Frontal cortex (tissue), 4 donors: ENCODE measurements at places on chromosomes 3 and 15. TPM values are rescaled to one million over a fixed set of nuclear protein-coding genes. Genes with fewer than 3 reads are reported as not detected.

CCDC12 gene
- total RNA-seq: 25.3 TPM

SPESP1 gene
- total RNA-seq: 4.5 TPM

EBLN2 gene
- total RNA-seq: 3.7 TPM

IQCF2 gene
- total RNA-seq: not detected

IGF2BP2 gene
- 20.0 TPM for total RNA-seq

IL17RB gene
- 1.6 TPM for total RNA-seq

TMEM108 gene
- total RNA-seq: 18.3 TPM

PLOD2 gene
- 14.7 TPM for total RNA-seq

PARP9 gene
- 4.1 TPM for total RNA-seq

DNA sequence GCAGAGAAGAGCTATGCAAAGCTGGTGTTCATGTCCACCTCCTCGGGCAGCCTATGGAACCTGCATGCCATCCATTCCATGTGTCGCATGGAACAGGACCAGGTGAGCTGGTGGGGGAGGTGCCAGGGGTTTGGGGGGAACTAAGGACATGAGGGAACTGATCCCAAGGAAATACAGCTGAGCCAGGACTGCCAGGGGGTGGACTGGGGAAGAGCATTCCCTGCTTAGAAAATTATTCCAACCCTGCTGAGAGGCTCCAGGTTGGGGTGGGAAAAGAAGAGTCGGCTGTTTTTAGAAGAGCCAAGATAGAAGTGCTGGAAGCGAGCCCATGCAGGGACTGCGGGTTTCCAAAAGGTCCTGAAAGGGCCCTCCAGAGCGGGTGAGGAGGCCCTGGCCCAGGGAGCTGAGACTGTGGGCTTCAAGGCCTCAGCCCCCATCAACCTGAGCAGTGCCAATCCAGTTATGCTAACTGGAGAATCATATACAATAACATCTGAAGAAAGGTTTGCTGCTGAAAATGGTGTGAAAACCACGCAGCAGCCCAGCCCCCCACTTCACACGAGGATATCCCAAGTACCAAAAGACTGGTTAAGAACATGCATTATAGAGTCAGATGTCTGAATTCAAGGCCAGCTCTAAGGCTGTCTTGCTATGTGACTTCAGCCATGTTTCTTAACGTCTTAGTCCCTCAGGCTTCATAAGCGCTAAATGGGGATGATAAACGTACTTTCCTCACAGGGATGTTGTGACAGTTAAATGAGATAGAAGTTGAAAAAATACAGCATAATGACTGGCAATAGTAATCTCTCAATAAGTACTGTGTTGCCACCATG is 7.8 kb downstream of the DISP2 start:
- DNase-seq: no peak

DNA sequence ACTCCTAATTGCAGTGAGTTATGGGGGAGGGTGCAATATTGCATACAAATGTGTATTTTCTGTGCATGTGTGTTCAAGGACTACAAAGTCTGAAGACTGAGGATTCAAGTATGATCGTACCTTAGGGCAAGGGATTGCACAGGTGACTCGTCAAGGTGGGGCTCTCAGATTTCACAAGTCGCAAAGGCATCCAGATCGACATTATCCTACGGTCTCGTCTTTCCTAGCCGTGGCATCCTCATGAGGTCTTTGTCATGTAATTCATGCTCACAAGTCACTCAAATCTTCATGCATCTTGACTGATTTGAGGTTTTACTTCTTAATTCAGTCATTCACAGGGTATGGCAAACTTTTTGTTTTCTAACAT is 191.4 kb upstream of the HES1 start:
- no peak for DNase-seq

- no peak for DNase-seq
Observed at GRCh38 chr3:159771865-159772611, 216.6 kb upstream of the IL12A start.

DNA sequence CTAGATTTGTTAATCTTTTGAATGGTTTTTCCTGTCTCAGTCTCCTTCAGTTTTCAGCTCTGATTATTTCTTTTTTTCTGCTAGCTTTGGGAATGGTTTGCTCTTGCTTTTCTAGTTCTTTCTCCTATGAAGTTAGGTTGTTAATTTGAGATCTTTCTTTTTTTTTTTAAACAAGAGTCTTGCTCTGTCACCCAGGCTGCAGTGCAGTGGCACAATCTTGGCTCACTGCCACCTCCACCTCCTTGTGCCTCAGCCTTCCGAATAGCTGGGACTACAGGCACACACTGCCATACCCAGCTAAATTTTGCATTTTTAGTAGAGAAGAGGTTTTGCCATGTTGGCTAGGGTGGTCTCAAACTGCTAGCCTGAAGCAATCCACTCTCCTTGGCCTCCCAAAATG is 56.7 kb downstream of the UQCC5 start:
- DNase-seq: no peak

DNA sequence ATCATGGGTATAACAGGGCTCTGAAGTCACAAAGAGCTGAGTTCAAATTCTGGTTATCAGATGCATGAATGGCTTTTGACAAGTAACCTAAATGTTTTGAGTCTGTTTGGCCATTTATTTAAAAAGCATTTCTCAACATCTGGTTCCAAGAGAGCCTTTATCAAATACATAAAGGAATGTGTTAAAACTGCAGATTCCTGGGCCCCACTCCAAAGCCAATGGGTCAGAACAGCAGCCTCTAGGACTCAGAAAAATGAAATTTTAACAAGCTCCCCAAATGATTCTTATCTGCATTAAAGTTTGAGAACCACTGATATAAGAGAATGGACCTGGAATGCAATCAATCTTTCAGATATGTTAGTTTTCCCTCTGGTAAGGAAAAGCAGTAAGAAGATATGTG is 3.4 kb downstream of the B4GALT4 start:
- no peak for DNase-seq

DNA sequence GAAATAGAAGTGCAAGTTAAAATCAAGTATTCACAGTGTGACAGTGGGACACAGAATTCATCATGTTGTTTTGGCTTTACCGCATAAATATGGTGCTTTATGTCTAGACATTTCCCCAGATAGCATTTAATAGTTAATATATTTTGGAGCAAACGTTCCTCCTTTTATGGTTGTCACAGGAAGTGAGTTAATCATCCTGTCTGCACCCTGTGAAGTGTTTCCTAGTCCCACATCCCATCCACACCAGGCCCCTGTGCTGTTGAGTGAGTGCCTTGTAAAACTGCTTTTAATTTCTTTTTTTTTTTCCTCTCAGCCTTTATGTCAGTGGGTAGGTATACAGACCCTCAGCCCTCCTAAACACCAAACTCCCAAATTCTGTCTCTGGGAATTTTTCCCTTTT is 393.7 kb downstream of the FEZF2 start:
- DNase-seq: no peak

DNA sequence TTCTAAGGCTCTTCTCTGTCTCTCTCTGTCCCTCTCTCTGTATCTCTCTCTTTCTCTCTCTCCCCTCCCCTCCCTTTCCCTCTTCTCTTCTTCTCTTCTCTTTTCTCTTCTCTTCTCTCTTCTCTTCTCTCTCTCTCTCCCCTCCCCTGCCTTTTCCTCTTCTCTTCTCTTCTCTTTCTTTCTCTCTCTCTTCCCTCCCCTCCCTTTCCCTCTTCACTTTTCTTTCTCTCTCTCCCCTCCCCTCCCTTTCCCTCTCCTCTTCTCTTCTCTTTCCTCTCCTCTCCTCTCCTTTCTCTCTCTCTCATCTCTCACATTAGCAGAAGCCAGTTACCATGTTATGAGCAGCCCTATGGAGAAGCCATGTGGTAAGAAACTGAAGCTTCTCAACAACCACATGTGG is 25.0 kb upstream of the SLC25A36 start:
- DNase-seq: no peak

- DNase-seq: no peak
Observed at GRCh38 chr3:152296971-152297370, 28.2 kb downstream of the MBNL1 start.

- no peak for DNase-seq
Observed at GRCh38 chr3:16595778-16596177, 9.4 kb downstream of the DAZL start.

GRCh38 chr3:66748175-66748876 is 247.5 kb upstream of the LRIG1 start:
- no peak for DNase-seq

DNA sequence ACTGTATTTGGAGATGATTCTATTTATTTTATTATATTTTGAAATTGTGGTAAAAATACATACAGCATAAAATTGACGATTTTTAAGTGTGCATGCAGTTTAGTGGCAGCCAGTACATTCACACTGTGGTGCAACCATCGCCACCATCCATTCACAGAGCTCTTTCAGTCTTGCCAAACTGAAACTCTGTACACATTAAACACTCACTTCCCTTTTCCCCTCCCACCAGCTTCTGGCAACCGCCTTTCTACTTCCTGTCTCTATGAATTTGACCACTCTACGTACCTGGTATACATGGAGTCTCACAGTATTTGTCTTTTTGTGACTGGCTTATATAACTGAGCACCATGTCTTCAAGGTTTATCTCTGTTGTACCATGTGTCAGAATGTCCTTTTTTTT is 303.3 kb upstream of the ATP10A start:
- no peak for DNase-seq

GRCh38 chr3:37320276-37320675 is 145.9 kb upstream of the LRRFIP2 start:
- DNase-seq: no peak

- DNase-seq: no peak
Observed at GRCh38 chr3:4588466-4588865, 95.3 kb downstream of the ITPR1 start.

DNA sequence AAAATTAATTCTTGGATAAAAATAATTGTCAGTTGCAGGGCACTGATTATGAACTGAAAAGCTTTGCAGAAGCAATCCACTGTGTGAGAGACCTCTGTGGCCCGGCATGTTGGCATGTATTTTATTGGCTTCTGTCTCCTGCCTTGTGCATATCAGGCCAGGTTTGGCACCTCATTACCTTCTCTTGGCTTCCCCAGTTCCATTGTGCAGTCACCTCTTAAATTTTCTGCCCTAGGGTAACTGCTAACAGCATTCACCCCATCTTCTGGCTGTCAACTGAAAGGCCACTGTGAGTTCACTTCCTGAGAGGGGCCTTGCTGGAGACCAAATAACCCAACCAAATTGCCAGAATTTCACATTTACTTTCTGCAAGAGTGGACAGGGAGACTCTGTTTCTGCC is 92.7 kb upstream of the RARB start:
- no peak for DNase-seq

GRCh38 chr3:169227911-169228310 is 435.6 kb downstream of the MECOM start:
- DNase-seq: no peak

GRCh38 chr3:99856437-99857220 is 39.0 kb downstream of the CMSS1 start:
- DNase-seq: no peak

- no peak for DNase-seq
Observed at GRCh38 chr15:98914626-98915025, 93.0 kb downstream of the PGPEP1L start.

DNA sequence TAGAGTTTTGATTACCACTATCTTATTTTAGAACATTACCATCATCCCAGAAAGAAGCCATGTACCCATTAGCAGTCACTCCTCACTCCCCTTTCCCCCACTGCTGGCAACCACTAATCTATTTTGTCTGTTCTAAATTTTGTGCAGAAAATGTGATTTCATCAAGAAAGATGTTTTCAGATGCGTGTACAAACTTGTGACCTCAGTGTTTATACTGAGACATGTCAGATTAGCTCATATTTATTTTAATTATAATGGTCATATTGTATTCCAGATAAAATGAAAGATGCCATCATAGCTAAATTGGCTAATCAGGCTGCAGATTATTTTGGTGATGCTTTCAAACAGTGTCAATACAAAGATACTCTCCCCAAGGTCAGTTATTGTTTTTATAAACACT is 27.8 kb downstream of the PDCD6IP start:
- DNase-seq: no peak

DNA sequence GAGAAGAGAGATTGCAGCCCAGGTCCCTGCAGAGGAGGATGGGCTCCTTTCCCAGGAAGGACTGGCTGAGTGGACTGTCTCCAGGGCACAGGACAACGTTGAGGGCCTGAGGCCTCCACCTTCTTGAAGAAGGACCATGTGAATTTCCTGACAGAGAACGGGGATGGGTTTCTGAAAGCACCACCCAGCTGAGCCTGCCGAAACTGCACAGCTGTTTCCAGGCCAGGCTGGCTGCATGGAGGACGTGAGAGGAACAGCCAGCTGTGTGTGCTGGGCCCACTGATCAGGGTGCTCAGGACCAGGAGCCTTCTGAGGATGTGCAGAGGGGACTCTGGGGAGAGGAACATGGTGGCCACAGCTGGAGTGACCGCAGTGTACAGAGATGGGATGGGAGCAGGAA is 39.2 kb downstream of the HMCES start:
- DNase-seq: no peak

- no peak for DNase-seq
Observed at GRCh38 chr3:100006570-100007271, 107.6 kb downstream of the FILIP1L start.

DNA sequence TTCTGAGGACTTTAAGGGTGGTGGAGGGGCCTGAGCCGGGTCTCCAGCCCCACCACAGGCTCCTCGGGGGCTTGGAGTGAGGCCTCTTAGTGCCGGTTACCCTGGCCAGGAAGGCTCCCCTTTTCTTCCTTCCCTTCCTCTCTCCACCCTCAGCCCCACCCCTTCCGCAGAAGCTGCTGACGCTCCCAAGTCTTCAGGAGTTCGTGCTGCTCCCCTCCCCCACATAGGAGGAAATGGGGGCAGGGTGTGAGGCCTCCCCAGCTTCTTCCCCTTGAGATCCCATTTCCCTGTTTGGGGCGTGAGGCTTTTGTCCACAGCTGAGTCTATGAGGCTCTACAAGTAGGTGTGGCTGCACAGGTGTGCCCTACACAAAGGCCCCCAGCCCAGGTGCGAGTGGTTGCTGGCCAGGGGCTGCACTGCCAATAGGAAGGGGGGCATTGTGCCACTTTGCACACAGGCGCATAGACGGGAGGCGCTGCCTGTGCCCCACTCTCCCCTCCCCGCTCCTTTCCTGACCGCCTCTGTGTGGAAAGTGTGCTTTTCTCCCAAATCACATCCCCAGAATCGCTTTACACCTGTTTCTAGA is 915 bp upstream of the CALML4 start:
- no peak for DNase-seq

- no peak for DNase-seq
Observed at GRCh38 chr3:61774279-61774890, 213.0 kb downstream of the PTPRG start.

DNA sequence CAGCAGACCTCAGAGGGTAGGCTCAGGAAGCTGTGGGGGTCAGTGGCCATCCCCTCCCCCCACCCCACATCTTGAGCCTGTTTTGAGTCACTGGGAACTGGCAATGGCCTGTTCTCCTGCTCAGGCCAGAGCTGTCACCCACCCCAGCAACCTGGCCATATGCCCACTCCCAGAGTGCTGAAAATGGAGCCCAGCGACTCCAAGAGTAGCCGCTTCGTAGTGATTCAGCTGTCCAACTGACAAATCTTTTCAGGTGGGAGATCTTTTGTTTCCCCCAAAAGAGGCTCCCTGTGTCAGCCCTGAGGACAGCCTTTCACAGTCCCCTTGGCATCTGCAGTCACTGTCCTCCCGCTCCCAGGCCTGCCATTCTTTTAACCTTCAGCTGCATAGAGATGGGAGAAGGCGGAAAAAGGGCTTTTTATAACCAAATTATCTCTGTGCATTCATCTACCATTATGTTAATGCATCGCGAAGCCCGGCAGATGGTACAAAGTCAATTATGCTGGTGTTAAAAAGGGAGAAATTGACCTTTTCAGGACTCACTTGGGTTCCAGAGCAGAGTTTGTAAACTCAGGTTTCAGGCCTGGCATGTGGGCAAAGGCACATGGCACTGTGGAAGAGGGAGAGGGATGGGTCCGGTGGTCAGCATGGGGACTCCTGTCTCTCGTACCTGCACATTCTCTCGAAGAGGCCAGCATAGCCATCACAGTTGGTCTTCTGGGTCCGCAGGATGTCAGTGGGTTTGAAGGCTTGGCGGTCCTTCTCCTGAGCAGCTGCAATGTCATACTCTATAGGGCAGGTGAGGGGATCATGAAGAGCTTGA is 32.1 kb downstream of the KY start:
- DNase-seq: no peak
